ENCODE measurements at places on chromosomes 13 and 19.

DNA sequence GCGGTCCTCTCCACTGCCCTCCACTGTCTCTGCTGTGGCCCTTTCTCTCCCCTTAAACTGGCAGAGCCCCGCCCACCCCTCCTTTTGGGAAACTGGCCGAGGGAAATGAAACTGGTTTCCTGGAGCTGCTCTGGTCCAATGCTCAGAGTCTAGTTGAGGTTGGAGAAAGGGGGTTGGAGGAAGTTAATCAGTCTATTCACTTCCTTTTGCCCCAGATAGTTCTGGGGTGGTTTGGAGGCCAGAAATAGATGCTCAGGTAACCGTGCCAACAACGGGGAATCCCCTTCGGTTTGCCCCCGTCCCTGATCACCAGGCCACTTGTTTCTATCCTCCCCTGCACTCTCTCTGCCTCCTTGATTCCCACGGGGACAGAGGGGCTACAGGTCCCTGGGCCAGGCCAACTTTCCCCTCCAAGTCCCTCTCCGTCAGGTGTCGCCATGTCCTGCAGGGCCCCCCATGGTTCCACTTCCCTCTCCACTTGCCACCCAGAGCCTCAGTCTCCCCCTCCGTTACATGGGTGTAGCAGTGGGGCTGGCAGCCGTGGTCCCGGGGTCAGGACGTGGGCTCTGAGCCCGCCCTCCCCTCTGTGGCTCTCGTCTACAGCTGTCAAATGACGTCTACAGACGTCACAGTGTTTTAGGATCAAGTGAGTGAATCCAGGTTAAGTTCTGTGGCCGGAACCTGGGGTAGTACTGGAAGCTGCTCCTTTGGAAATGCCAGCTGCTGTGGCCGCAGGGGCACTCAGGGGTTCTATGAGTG is at the start of gene IL4I1:
TSS of gene IL4I1 (minus strand) at position 25 of the 759 bp plus-strand sequence. CDS start 727 bp downstream, outside the sequence.
- no peak for DNase-seq

- no peak for DNase-seq
Observed at GRCh38 chr13:99329477-99329876, 22.3 kb upstream of the GPR183 start.

DNA sequence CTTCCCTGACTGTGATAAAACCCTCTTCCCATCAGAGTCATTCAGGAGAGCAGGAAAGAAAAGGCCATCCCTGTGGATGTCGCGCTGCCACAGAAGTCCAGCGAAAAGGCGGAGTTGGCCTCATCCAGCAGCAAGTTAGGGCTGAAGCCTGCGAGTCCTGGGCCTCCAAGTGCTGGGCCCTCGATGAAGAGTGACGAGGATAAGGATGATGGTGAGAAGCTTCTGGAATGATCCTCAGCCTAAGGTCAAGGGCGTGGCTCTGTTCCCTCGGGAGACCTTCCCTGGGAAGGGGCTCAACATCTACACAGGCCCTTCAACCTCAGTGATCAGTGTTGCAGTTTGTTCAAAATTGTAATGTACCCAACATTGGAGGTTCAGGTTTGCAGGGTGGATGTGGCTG is 22.3 kb downstream of the TEX29 start:
- DNase-seq: no peak

GRCh38 chr13:44303681-44304432 is 69.8 kb upstream of the SERP2 start:
- no peak for DNase-seq

- no peak for DNase-seq
Observed at GRCh38 chr19:18470787-18471186, 32.9 kb upstream of the ISYNA1 start.

- no peak for DNase-seq
Observed at GRCh38 chr13:46617229-46617721, 64.3 kb downstream of the LRCH1 start.

DNA sequence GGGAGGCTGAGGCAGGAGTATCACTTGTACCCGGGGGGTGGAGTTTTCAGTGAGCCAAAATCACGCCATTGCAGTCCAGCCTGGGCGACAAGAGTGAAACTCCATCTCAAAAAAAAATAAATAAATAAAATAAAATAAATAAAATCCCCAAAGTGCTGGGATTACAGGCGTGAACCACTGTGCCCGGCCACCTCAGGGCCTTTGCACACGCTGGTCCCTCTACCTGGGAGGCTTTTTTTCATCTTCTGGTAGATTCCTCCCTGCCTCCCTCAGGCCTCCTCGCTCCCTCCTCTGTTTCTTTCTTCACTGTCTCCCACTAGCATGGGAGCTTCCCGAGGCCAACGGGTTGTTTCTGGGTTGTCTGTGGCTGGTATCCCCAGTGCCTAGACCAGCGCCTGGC is 15.1 kb downstream of the MYBPC2 start:
- no peak for DNase-seq

DNA sequence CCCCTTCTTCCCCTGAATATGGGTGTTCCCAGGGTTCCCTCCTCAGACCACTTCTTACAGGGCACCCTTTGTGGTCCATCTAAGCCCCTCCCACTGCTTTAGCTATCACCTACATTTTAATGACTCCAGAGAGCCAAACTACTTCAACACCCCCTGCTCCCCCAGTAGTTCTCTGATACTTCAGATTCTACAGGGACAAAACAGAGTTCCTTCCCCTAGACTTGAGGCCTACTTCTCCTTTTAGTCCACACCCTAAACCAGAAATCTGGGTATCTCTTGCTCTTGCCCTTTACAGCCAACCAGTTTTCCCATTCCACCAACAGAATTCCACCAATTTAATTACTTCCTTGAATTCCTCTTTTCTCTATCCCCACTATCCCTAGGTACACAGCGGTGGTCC is 107.2 kb downstream of the KCNRG start:
- DNase-seq: no peak

DNA sequence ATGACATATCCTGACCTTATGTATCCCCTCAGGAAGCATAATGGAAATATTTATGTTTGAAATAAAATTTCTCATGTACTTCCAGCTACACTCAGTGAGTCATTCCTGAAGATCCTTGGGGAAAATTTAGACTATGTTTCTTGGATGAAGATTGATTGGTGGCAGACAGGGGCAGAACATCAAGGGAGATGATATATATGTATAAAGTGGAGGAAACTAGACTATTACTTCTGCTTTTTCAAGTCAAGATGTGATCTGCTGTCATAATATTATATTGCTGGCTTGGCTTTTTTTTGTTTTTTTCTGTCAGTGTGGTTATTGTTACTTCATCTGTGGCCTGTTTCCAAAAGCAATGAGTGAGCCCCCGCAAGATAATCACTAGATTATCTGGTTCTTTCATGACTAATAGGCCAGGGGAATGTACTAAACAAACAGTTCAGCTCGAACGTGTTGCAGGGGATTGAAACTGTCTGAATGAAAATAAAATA is 87.2 kb upstream of the TNFSF11 start:
- DNase-seq: no peak

- DNase-seq: no peak
Observed at GRCh38 chr13:112668924-112669323, 20.9 kb upstream of the ATP11A start.

GRCh38 chr19:13154241-13154778 is 4.1 kb downstream of the IER2 start:
- peak; percentile 10 for DNase-seq

GRCh38 chr13:50747737-50748350 is 95.6 kb downstream of the DLEU7 start:
- DNase-seq: no peak

- no peak for DNase-seq
Observed at GRCh38 chr13:78398743-78399410, 204.5 kb downstream of the POU4F1 start.

DNA sequence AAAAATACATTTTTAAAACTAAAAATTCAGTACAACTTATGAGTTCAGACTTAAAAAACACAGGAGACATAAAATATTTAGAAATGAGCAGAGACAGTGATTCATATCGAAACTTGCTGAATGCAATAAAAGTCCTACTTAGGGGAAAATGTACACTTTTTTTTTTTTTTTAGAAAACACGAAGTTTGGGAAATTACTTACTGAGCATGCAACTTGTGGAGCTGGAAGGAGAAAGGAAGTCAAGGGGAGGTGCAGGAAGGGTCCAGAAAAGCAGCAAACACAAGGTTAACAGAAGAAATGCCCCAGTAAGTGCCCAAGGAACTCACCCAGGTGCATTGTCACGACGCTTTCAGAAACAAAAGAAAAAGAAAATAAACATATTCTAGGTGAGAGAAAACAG is 18.6 kb upstream of the LAIR1 start:
- DNase-seq: no peak

DNA sequence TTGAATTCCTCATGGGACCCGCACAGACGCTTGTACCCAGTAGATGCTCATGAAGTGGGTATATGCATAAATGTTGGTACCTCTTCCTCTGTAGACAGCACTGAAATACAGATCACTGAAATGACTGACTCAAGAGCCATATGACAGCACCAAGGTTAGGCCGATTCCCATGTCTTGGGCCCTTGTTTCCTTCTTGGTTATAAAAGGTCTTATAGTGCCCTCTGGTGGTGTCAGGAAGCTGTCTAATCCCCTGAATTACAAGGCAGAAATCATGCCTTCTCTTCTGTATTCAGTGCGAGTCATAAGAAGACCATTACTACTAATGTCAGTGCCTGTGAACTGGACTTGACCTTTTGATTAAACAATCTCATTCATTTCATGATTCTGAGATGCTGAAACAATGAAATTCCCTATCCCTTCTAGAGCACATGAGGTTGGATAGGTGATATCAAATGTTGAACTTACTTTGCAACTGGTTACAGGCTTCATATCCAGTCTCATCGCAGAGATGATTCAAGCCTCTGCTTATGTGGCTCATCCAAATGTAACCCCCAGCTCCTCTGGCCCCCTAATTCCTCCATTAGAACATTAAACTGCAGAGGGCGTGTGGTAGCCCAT is 59.7 kb downstream of the SPATA13 start:
- peak; percentile 68 for DNase-seq

- no peak for DNase-seq
Observed at GRCh38 chr13:48311223-48311622, 7.7 kb downstream of the RB1 start.

- no peak for DNase-seq
Observed at GRCh38 chr13:99686157-99686572, 184.9 kb downstream of the TM9SF2 start.

DNA sequence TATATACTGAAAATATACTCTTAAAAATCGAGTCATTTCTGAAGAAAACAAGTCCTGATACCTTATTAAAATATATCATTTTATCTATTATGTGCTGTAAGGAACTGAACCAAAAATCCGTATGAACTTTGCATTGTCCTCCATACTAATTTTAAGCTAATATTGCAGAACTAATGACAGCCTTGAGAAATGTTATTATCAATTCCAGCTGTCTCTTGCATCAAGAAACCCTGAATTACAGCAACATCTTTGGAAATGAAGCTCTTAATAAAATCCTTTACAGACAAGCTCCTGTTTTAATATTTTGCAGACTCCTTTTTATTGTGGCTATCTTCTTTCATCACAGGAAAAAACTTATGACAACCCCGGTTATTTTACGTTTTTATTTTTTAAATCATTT is 1335.3 kb downstream of the EFNB2 start:
- no peak for DNase-seq

DNA sequence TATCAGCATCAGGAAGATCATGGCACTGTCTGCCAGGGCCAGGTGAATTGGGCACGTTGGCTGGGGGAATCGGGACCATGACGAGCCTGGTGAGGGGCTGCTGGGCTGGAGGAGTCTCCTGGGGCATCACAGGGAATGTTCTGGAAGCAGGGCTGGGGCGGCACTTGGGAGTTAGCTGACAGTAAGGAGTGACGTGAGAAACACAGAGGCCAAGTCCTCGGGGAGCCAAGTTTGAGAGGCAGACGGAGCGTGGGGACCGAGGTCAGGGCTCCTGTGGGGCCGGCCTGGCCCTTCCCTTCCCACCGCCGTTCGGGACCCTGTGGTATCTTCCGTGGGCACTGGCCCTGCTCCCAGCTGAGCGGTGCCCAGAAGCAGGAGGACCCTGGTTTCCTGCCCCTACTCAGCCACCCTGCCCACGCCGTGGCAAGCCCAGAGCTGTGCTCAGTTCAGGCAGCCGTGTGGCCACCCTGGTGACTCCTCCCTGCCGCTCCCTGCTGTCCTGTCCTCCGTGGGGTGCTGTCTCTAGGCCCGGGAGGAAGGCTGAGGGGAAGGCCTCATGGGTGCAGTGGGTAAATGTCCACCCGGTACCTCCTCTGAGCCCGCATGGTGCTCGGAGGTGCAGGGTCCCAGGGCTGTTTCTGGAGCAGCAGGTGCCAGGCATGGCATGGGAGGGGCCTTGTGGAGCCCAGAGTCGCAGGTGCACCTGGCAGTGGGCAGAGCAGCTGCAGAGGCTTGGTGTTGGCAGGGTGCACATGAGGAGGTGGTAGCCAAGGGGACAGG is 25.2 kb downstream of the CRTC1 start:
- no peak for DNase-seq

DNA sequence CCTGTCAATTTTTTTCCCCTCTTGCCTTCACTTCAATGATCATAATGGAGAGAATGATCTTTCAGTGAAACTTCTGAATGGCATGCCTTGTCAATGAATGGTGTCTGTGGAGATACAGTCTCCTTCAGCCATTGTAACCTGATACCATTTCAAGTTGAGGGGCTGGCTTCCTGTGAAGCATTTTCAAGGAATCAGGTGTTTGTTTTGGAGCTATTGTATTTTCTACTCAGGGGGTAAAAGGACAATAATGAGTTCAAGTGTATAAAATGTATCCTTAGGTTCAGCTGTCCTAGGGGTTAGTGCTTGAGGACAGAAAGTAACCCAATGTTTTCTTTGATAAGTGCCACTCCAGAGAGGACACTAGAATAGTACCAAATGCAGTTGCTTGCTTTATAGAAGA is 23.8 kb upstream of the CBY2 start:
- no peak for DNase-seq

DNA sequence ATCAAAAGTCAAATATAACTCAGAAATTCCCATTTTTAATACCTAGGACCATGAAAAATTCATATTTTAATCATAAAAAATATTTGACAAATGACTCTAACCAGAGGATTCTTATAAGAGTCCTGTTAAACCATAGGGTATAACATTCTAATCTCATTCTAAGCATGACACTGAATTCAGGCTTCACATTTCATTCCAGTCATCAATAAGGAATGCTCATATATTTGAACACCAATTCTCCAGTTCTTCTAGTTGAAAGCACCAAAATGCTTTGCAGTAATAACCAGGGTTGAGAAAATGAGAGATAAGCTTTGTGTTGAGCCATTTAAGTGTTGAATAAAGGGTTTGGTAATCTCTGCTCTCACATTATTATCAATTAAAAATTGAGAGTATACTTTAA is 147.5 kb downstream of the VWA8 start:
- DNase-seq: no peak

- DNase-seq: no peak
Observed at GRCh38 chr13:20942938-20943559, 40.5 kb upstream of the XPO4 start.

DNA sequence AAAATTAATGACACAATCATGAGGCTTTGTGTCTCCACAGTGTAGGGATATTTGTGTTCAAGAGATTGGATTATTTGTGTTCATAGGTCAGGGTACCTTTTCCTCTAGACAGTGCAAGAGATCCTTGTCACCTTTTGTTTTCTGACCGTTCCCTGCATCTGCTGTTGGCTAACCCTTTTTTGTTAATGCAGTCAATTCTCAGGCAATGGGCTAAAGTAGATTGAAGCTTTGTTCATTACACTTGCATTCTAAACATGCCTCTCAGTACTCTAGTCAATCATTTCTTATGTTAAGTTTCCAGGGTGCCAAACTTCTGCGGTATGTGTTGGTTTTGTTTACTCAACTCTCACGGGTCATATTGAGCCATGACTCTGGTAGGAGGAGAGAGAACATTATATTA is 1.8 kb upstream of the MED4 start:
- no peak for DNase-seq
